ENCODE measurements at places on chromosomes 7 and 10. TPM values are rescaled to one million over a fixed set of nuclear protein-coding genes. Genes with fewer than 3 reads are reported as not detected.

FOXI2 gene
- total RNA-seq = not detected

CACNA2D1 gene
- total RNA-seq = 3.8 TPM

GOLGA7B gene
- 4.0 TPM for total RNA-seq

OR9A2 gene
- not detected for total RNA-seq

WASL gene
- 23.6 TPM for total RNA-seq

ANKRD1 gene
- total RNA-seq = 7.8 TPM

AGBL3 gene
- total RNA-seq = 1.1 TPM

ZCWPW1 gene
- total RNA-seq = 1.3 TPM

EPO gene
- total RNA-seq = not detected

SEMA4G gene
- total RNA-seq = 8.3 TPM

HOGA1 gene
- 1.5 TPM for total RNA-seq

CNNM1 gene
- total RNA-seq = 23.8 TPM

BZW2 gene
- 103 TPM for total RNA-seq

MRLN gene
- not detected for total RNA-seq

EXOSC1 gene
- 53.0 TPM for total RNA-seq

LRMDA gene
- total RNA-seq = 4.2 TPM

MYOF gene
- 180 TPM for total RNA-seq

UCN3 gene
- not detected for total RNA-seq

C7orf57 gene
- 0.24 TPM for total RNA-seq

CFTR gene
- 0.24 TPM for total RNA-seq

IGFBP1 gene
- total RNA-seq = 26.0 TPM

CCDC146 gene
- 0.41 TPM for total RNA-seq

CRHR2 gene
- total RNA-seq = not detected

C10orf95 gene
- 0.09 TPM for total RNA-seq
